ENCODE measurements at places on chromosomes 1 and 21.

GRCh38 chr1:35561297-35561971 is 3.8 kb downstream of the NCDN start:
- DNase-seq, result no peak

DNA sequence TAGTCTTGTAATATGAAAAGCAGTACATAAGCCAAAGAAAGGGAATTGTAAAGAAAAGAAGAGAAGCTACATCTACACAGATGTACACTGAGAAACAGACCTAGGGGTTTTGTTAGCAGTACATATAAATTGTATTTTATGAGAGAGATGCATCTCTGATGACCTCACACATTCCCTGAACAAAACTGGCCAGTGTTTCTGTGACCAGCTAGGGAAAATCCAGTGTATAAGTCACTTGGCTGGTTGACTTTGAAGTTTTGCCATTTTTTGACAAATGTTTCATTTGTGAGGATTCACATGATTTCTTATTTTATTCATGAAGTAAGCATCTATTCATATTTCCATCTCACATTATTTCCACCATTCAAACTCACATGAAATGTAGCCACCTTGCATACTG is 28.3 kb upstream of the DYNLT5 start:
- DNase-seq, result no peak

- no peak for DNase-seq
Measured at GRCh38 chr1:235532360-235532759, 28.1 kb upstream of the B3GALNT2 start.

DNA sequence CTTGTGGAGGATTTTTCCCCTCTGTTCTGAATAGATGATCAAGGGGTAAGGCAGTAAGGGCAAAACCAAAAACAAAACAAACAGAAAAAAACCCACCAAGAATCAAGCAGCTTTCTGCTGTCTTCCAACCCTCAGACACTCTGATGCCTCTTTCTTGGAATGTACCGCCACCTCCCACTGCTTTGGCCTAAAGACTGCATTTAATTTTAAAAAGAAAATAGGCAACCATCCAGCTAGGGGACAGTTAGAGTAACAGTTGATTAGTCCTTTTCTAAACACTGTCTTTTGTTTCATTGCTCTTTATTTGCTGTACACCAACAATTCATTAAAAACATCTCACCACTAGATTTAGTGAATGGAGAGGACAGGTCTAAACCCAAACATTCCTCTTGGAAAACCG is 21.5 kb downstream of the WLS start:
- DNase-seq, result no peak

DNA sequence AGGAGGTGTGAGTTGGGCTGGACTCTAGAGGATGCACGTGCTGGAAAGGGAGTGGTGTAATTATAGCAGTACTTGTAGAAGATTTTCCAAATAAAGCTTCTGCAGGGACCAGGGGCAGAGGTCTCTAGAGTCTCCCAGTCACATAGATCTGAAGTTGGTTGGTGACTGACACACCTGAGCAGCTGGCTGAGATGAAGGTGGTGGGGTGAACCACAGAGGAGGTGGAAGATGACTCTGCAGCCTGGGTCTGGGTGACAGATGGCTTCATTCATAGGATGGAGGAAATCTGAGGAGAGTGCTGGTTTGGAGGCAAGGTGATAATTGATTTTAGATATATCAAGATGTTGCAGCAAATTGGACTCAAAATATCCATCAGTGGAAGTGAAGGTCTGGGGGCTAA is 178.9 kb upstream of the IVNS1ABP start:
- DNase-seq, result no peak

GRCh38 chr1:154759196-154759595 is 110.9 kb downstream of the KCNN3 start:
- no peak for DNase-seq

- DNase-seq, result no peak
Measured at GRCh38 chr1:41749991-41750745, 168.6 kb downstream of the HIVEP3 start.

DNA sequence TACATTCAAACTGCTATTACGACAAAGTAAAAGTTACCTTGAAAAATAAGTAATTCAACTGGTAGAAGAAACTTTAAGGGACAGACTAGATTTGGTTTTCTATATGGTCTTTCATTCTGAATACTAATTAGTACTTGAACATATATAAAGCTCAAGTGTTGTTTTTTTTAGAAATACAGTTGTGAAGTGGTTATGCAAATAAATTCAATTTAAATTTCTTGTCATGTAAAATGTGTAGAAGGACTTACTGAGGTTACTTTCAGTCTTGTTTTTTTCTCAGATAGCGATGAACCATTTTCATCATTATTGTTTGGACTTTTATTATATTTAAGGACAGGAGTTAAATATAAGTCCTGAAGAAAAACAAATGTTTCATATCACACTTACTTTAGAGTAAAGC is 24.4 kb downstream of the HS2ST1 start:
- no peak for DNase-seq

DNA sequence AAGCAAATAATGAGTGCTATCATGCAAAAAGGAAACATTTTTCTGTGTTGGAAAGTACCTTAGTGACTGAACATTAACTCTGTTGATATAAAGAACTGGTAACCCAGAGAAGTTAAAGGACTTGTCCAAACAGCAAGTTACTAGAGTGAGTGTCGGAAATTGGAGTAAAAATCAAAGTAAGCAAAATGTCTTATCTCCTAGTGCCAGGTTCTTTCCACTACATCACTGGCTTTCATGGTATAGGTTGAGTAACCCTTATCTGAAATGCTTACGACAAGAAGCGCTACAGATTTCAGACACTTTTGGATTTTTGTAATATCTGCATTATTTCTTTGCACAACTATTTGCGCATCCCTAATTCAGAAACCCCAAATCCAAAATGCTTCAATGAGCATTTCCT is 16.4 kb upstream of the RABIF start:
- no peak for DNase-seq

- no peak for DNase-seq
Measured at GRCh38 chr1:217586586-217586985, 44.3 kb downstream of the GPATCH2 start.

GRCh38 chr1:78472851-78473496 is 17.8 kb upstream of the PTGFR start:
- no peak for DNase-seq

GRCh38 chr1:212825798-212826452 is 21.5 kb downstream of the SPATA45 start:
- no peak for DNase-seq

DNA sequence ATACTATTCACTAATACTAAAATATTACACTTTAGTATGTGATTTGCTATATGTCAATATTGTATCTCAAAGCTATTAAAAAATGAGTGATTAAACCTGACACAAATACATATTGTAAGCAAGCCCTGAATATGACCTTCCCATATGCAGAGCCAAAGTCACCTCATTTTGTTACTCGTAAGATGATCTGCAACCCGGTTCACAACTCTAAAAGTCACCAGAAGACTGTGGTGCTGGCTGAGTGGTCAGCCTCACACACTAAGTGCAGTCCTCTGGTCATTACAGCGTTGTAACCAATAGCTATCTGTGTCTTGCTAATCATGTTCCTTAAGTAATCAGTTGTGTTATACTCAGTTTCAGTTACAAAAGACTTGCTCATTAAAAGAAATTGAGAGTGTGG is 197.5 kb upstream of the L1TD1 start:
- DNase-seq, result no peak

DNA sequence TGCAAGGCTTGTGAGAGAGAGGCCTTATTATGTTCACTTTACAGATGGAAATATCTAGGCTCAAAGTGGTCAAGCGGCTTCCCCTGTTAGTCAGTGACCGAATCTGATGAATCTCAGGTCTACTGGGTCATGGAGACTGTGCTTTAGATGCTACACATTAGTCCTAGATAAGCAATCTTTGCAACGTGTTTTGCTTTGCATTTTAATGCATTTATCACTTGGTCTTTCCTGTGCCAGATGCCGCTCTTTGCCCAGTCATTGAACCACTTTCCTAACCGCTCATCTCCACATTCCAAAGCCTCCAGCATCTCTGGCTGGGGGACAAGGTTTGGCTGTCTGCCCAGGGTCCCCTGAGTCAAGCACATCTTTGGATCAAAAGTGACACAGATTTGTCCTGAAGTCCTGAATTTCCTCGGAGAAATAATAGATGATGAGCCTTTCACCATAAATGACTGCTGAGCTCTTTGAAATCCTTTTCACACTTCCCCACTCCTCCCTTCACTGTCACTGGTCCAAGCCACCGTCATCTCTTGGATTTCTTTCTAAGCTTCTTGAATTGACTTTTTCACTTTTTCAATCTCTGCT is 96.0 kb upstream of the USP24 start:
- no peak for DNase-seq

DNA sequence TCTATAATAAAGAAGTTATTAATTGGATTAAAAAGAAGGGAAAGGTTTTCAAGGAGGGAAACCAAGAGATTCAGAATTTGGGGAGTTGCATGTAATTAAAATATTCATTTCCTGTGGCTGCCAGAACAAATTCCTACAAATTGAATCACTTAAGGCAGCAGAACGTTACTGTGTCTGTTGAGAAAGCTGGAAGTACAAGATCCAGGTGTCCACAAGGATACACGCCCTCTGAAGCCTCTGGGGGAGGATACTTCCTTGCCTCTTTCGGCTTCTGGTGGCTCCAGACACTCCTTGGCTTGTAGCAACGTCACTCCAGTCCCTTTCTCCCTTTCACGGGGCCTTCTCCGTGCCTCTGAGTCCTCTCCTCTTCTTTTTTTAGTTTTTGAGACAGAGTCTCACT is 67.9 kb downstream of the KAZN start:
- no peak for DNase-seq

DNA sequence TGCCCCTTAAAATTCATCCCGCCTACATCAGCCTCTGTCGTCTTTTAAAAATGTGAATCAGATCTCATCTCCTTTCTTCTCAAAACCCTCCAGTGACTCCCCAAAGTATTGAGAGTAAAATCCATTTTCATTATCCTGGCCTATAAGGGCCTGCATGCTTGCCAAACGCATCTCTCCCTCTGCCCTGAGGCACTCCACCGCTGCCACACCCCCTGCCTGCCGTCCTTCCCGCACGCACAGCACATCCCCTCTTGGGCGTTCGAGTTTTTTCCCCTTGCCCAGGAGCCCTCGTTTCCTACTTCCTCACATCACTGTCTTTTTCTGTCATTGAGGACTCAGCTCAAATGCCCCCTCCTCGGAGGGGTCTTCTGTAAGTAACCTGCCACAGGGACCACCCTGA is 53.3 kb upstream of the MTR start:
- no peak for DNase-seq

DNA sequence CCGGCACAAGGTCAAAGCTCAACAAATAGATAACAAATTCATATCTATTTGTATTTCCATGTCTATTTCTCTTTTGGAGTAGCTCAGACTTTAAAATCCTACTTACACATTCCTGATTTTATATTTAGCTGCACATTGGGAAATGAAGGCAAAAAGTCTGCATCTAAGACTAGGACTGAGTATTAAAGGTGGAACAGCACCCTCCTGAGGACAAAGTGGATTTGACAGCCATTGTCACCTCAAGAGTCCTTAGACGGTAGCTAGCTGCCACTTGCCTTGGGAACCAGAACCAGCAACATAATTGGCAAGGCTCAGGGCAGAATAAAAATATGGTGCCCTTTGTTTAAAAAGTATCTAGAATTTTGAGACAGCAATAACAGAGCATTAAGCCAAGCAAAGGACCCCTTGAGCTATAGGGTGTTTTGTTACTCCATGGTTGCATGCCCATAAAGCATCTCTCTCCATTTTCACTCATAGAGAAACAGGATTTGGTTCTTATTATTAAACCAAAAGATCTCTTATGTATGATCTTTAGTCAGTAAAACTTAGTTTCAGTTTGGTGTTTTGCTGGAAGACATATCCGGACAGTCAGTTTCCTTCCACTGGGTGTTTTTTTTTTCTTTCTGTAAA is 30.0 kb upstream of the SGIP1 start:
- DNase-seq, result peak; percentile 23

DNA sequence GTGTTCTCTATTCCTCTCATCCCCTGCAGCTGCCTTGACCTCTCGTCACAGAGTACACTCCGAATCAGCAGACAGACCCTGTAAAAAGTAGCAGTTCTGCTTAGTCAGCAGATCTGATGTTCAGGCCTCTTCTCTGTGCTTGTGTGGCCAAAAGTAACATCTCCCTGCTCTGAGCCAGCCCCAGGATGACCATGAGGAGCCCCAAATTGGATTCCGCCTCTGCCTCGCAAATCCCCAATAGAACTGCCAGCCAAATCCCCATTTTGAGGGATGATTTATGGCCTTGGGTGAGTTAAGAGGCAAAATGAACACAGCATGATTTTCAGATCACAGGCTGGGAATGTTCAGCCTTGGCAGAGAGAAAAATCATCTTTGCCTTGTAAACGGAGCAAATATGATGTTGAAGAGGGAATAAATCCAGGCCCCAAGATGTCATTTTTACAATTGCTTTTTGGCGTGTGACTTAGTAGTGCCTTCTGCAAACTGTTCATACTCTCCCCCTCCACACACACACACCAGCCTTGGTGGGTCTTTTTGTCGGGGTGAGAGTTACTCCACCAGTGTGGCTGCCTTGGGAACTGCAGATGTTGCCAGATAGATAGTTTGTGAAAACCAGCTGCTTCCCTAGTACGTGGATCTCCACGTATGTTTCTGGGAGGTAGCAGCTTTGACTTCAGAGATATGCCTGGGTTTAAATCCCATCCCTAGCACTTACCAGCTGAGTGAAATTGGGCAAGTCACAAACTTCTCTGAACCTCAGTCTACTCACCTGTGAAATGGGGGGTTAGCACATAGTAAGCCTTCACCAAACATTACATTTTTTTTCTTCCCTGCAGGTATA is 77.8 kb downstream of the MAN1C1 start:
- no peak for DNase-seq

DNA sequence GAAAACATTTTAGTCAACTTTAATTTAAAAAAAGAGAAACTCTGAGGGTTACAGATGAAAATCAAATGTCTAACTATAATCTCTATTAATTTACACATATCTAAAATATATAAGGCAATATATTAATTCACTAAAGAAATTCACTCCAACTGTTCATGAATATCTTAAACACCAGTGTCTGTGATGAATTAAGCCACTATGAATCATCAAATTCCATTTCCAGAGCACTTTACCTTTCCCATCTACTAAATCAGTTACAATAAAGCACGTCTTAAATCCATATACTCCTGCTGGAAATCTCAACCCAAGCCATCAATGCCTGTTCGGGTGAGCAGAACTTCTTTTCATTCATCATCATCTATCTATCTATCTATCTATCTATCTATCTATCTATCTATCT is 4.3 kb downstream of the TAF5L start:
- DNase-seq, result no peak

DNA sequence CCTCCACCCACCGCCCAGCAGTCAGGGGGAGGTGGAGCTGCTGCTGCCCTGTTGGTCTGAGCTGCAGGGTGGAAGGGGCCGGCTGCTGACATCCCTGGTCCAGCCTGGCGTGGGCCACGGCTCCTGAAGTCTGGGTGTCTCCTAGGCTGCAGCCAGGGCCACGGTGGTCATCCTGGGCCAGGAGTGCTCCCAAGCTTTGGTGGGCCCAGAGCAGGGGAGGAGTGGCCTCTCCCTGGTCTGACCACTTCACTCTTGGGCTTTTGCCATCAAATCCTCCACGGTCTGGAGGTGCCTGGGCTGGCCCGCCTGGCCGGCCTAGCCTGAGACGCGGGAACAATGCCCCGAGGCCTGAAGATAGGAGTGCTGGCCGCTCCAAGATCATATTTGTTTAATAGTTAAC is 5.8 kb downstream of the PRDM16 start:
- DNase-seq, result no peak
